ENCODE measurements at places on chromosomes 6 and 20.
A peak's percentile ranks its signal among the peaks of the same experiment; 100 is the strongest.

GRCh38 chr6:73308712-73309534 lies 45.2 kb downstream of the DPPA5 start:
- DNase-seq: no peak

DNA sequence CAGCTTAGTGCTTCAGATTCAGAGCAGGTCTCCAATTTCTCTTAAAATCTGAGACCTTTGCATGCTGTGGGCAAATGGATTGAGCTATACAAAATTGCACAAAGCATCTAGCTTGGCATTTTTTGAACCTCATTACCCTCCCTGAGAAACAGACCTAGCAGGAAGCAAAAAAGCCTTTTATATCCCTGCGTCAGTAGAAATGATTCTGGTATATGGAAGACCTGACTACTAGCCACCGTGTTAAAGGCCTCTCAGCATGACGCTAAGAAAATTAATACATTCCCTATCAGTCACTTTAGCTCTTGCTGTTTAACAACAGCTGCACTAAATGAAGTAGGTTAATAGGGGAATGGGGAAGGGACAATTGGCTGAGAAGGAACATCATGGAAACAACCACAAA lies 110.7 kb upstream of the SMLR1 start:
- no peak for DNase-seq

GRCh38 chr20:63748934-63749270 lies 9.3 kb downstream of the SLC2A4RG start:
- DNase-seq: no peak

GRCh38 chr6:147117011-147117410 lies 87.2 kb upstream of the STXBP5 start:
- DNase-seq: no peak

DNA sequence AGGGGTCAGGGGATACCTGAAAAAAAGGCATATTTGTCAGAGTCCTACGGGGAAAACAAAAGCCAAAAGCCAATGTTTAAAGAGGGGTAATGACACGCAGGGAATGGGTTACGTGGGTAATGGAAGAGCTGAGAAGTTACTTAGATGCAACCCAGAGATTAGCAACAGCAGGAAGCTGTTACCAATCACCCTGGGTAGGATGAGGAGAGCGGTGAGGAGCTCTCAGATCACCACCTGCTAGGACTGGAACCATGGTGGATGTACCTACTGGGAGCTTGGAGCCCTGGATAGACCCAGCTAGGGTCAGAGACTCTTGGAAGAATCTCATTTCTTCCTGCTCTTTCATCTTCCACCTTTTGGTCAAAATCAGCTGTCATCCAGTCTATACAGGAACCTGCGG lies 51.2 kb upstream of the RNF24 start:
- DNase-seq: no peak

- no peak for DNase-seq
Observed at GRCh38 chr20:47273591-47274235, 82.8 kb downstream of the ZMYND8 start.

DNA sequence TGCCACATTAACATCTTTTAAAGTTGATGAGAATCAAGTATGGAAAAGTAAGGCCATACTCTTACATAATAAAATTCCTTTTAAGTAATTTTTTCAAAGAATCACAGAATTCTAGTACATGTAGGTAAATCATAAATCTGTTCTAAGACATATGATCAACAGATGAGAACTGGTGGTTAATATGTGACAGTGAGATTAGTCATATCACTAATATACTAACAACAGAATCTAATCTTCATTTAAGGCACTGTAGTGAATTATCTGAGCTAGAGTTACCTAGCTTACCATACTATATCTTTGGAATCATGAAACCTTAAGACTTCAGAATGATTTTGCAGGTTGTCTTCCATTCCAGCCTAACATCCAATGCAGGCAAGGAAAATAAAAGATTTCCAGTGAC lies 11.6 kb downstream of the PLN start:
- no peak for DNase-seq

DNA sequence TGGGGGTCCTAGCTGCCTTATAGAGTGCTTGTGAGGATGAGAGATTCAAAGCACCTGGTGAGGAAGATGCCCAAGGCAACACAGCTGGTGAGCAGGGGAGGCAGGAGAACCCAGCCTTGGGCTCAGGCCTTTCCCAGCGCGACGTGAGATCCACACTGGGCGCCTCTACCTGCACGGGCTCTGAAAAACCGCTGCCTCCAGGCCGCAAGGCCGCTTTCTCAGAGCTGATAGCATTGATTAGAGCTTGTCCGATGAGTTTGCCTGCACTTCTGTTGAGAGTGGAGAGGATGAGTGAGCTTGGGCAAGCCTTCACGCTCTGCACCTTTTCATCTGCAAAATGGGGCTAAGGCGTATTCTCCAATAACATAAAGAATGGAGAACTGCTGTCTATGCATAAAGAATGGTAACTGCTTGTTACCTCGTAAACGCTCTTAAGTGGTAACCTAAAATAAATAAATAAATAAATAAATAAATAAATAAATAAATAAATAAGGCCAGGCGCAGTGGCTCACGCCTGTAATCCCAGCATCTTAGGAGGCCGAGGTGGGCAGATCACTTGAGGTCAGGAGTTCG lies 916 bp downstream of the PABPC1L start:
- no peak for DNase-seq

- DNase-seq: no peak
Observed at GRCh38 chr6:147467886-147468285, 40.6 kb upstream of the SAMD5 start.

DNA sequence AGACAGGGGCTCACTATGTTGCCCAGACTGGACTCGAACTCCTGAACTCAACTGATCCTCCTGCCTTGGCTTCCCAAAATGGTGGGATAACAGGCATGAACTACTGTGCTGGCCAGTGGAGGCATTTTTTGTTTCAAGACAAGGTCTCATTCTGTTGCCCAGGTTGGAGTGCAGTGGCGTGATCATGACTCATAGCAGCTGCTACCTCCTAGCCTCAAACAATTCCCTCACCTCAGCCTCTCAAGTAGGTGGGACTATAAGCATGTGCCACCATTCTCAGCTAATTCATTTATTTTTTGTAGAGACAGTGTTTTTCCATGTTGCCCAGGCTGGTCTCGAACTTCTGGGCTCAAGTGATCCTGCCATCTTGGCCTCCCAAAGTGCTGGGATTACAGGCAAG lies 17.2 kb downstream of the ENPP3 start:
- no peak for DNase-seq

DNA sequence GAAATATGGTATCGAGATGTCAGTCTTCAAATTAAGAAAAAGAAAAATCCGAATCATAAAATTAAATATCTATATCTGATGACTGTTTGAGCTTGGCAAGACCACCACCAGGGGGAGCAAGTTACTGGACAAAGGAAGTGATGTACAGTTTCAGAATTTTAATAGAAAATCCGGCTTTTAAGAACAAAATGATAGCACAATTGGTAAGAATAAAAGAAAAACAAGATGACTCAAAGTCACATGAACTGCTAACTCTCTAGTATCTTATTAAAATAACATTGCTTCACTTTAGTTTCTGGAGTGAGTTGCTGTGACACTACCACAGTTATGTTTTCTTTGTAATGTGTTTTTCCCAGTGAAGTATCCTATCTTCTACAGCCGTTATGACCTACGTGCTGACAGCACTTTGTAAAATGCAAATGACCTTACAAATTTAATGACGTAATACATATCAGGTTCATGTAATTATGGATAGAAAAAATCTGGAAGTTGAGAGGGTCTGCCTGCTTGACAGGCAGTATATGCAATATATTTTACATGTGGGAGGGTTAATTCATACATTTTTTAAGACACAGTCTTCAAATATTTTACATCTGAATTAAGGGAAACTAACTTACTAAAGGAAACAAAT lies 405.3 kb upstream of the HS3ST5 start:
- DNase-seq: peak; percentile 39

- no peak for DNase-seq
Observed at GRCh38 chr6:127813699-127814027, 87.2 kb downstream of the THEMIS start.

- no peak for DNase-seq
Observed at GRCh38 chr20:3080939-3081388, 3.6 kb downstream of the AVP start.

Data from lower lobe of right lung (tissue), 2 donors.